ENCODE measurements at places on chromosomes 2 and 18. TPM values are rescaled to one million over a fixed set of nuclear protein-coding genes. Genes with fewer than 3 reads are reported as not detected.
A peak's percentile ranks its signal among the peaks of the same experiment; 100 is the strongest.

SOCS6 gene
- total RNA-seq, result 44.1 TPM

IL18RAP gene
- under 0.01 TPM for total RNA-seq

ONECUT2 gene
- under 0.01 TPM for total RNA-seq

NTSR2 gene
- total RNA-seq, result under 0.01 TPM

SLC23A3 gene
- total RNA-seq, result 1.8 TPM

CHST10 gene
- 7.4 TPM for total RNA-seq

EN1 gene
- under 0.01 TPM for total RNA-seq

ZBTB7C gene
- 0.33 TPM for total RNA-seq

PRLH gene
- total RNA-seq, result not detected

E2F6 gene
- 10.2 TPM for total RNA-seq

- DNase-seq, result peak; percentile 34
Observed at GRCh38 chr2:143284087-143284675, 155.0 kb downstream of the ARHGAP15 start.

DNA sequence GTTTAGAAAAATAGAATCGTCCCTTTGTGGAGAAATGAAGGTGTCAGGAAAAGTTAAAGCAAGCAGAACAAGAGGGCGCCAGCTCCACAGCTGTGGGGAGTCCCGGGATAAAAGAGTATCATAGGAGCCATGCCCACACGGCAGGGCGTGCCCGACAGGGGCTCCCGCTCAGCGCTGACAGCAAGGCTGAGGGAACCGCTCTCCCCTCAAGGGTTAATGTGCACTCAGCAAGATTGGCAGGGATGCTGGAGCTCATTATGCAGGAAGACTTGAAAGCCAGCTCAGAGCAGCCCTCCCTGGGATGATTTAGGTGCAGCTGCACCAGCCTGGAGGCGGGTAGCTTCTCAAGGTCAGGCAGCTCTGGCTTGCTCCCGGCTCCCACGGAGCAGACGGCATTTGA lies 500.2 kb downstream of the EIPR1 start:
- no peak for DNase-seq

DNA sequence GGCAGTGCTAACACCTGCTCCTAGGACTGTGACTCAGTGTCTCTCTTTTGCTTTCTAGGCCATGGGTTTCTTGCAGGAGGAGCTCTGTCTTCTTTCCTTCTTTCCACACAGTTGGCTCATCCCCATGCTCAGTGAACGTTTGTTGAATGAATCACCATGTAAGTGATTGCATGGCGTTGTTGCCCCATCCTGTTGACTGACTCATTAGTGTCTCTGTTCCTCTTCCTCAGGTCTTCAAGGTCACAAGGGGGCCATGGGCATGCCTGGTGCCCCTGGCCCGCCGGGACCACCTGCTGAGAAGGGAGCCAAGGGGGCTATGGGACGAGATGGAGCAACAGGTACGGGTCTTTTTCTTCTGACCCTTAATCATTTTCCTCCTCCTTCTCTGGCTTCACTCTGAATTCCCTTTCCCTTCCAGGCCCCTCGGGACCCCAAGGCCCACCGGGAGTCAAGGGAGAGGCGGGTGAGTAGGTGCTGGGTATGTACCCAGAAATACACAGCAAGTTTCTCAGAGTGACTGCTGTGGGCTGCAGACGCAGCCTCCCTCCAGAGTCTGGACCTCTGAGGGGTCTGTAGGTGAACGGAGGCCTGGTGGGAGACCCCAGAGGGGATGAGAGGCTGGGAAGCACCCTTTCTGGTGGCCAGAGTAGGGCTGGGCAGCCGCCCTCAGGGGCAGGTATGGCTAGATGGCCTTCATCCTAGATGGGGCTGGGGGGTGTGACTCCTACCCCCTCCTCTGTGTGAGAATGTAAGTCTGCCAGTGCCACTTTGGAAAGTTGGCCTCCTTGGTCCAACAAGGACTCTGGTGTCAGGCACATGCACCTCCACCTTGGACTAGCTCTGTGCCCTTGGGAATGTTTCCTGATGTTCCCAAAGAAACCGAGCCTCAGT lies 32.4 kb downstream of the MARCO start:
- peak; percentile 14 for DNase-seq

DNA sequence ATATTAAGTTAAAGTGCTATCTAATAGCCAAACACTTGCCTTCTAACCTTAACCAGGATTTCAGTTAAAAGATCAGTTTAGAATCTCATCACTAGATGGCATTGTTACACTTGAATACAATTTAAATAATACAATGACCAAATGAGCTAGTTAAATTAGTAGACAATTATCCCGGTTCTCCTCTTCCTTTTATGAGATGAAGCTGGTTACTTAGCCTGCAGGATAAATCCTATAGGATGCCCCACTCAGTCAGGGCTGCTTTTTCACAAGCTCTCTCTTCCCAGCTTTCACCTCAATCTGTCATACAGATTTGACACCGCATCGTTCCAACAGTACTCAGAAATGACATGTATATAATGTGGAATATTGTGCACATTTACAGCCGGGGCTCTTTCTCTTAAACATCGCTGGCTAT lies 678.8 kb downstream of the KCNJ3 start:
- DNase-seq, result peak; percentile 30

DNA sequence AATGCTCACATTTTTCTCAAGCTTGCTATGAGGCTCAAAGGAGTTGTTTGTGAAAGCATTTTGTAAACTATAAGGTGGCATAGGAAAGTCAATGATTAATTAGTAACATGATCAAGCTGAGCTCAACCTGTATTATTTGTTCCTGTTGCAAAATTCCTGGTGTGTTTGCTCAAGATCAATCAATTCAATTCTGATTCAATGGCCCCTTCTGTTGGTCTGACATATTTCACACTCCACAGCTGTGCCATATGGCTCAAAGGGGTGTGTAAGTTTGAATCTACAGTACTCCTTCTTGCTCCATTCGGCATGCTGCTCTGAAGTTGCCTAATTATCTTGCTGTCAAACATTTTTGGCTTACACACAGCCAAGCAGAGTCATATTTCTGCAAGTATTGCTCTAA lies 341.6 kb upstream of the LRP1B start:
- DNase-seq, result no peak

GRCh38 chr2:74238879-74239278 lies 40.5 kb downstream of the MTHFD2 start:
- peak; percentile 36 for DNase-seq

DNA sequence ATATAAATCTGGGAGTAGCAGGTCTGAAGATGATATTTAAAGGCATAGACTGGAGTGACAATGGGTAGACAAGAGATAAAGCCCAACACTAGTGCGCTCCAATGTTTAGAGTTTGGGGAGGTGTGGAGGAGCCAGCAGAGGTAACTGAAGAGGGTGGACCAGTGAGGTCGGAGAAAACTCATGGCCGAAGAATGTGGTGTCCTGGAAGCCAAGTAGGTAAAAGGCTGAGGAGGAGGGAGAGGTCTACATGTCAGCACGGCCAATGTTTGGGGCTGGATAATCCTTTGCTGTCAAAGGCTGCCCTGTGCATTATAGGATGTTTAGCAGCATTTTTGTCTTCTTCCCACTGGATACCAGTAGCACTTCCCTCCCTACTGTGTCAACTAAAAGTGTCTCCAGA lies 78.8 kb upstream of the KCNE4 start:
- DNase-seq, result peak; percentile 48

DNA sequence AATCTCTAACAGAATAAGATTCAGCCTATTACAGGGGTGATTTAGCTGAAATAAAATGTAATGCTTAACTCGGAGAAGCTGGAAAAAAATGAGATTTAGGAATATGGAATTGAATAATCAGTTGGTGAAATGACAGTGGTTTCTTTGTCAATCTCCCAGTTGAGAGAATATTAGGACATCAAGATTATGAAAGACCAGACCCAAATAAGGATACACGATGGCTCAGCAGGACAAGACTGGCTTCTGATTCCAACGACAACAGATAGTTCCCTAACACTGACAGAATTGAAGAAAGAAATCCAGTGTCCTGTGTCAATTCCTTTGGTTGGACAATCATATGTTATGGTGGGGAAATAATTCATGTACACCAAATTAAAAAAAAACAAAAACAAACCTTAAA lies 55.8 kb downstream of the HRH4 start:
- DNase-seq, result no peak

- no peak for DNase-seq
Observed at GRCh38 chr2:10894264-10894935, 17.3 kb upstream of the KCNF1 start.

DNA sequence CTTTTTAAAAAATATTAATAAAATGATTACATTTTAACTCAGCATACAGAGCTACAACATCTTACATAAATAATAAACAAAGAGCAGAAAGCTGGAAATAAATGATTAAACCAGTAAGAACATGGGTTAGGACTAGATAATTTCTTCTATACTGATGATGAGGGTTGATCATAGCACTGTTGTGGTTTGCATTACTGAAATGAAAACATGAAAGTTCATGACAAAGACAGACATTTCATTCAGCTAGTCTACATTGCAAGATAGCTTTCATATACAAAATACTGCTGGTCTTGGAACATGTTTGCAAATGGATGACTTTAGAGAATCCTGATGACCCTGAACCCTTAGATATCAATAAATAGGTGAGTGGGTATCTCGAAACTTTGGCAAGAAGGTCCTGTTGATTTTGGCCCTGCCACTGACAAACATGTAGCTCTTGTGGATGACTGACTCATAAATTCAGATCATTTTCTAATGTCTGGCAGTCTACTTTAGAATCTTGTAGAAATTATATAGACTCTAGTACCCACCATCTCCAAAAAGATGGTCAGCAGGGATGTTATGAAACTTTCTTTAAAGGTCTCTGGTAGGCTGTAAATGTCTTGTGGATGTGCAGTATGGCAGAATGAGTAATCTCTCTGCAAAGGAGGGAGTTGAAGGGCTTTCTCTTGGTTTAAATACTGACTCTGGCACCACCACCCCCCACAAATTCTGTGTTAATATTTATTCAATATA lies 15.5 kb upstream of the CDC42EP3 start:
- peak; percentile 63 for DNase-seq

- DNase-seq, result no peak
Observed at GRCh38 chr18:13374468-13375301, 156.1 kb downstream of the LDLRAD4 start.

- peak; percentile 32 for DNase-seq
Observed at GRCh38 chr2:85584354-85584856, at the start of gene VAMP5. Gene VAMP5 (plus strand): TSS chr2:85584431. CDS start chr2:85584491, 60 bp downstream.

GRCh38 chr2:162430323-162430722 lies 86.4 kb downstream of the GCA start:
- DNase-seq, result no peak

GRCh38 chr2:126614524-126615227 lies 41.3 kb upstream of the GYPC start:
- DNase-seq, result no peak

DNA sequence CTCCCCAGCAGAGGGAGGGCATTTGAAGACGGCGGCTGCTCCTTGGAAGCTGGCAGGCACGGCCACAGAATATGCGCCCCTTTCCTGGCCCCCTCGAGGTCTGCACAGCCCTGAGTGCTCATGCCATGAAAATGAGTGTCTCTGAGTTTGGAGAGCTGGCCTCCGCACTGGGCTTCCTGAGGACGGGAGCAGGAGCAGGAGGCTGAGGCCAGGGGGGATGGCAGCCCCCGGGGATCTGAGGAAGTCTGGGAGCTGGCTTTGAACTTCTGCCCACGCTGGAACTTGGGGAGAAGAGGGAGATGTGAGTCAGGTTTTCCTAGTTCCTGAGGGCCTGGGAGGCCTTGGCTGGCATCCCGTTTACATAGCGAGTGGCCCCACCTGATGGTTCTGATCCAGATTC lies 47.0 kb downstream of the RRM2 start:
- DNase-seq, result no peak

- DNase-seq, result no peak
Observed at GRCh38 chr2:85814802-85815550, 61.2 kb downstream of the ATOH8 start.

DNA sequence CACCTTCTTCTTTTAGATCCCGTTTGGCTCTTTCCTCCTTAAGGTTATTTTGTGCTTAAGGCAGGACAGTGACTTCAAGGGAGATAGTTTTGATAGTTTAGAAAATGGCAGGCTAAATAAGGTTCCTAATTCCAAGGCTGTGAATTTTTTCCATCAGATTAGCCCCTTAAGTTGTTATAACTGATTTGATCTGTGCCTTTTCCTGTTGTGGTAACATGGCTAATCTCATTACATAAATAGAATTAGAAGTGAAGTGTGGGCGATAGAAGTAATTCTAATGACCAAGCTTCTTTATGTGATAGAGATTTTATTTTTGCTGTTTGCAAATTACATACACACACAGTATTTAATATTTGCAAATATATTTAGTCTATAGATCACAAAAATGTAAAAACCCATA lies 102.0 kb downstream of the MYO1B start:
- DNase-seq, result no peak

GRCh38 chr2:224343226-224343625 lies 58.7 kb downstream of the FAM124B start:
- DNase-seq, result peak; percentile 22

DNA sequence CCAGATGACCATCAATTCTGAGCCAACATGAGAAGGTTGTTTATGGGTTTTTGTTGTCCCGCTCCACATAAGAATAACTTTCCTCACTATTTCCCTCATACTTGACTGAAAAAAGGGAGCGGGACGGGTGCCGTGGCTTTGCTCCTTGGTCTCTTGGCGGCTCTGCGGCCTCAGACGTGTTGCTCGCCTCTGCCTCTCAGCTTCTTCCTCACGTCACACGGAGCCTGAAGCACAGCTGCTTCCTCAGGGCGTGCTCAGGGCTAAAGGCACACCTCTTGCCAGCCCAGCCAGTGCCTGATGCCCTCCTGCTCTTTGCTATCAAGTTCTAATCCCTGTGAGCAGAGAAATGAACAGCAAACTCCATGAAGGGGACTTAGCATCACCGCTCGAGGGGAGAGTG lies 17.9 kb upstream of the ID2 start:
- DNase-seq, result no peak

GRCh38 chr2:137888845-137889244 lies 75.4 kb upstream of the HNMT start:
- peak; percentile 13 for DNase-seq

DNA sequence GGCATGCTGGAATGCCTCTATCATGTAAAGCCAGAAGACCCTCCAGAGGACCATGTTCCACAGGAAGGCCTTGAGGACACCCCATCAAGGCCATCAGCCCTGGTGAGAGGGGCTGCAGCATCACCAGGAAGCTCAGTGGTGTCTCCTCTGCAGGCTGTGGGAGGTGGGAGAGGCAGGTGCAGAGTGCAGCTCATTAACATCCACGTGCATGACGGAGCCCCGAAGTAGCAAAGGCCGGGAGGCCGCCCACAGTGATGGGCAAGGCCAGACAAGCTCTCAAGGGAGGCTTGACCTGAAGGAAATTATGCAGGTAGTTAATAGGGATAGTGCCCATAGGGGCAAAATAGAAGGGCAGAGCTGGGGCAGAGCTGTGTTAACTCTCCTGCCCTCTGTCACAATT lies 30.3 kb upstream of the SMCHD1 start:
- no peak for DNase-seq

DNA sequence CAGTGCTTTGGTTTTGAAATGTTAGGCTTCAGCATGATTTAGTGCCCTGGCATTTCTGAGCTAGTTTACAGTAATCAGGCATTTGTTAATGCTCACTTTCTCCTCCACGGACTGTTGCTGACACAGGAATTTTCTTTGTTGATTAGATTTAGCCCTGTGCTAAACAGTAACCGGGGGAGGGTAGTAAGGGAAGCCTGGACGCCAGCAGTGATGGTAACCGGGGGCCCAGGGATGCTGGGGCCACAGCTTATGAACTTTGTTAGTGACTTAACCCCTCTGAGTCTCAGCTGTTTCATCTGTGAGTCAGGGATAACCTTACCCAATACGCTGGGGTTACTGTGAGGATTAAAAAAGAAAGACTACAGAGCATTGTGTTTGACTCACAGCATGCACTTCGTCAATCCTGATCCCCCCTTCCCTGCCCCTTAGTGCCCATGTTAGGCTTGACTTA lies 33.5 kb downstream of the KLHL29 start:
- DNase-seq, result peak; percentile 89

All from fibroblast of lung (primary cell).